RWPE2 (cell line): ENCODE measurements at places on chromosomes 12 and 14.

- no peak for DNase-seq
Observed at GRCh38 chr14:31411218-31411727, 9.1 kb downstream of the HEATR5A start.

DNA sequence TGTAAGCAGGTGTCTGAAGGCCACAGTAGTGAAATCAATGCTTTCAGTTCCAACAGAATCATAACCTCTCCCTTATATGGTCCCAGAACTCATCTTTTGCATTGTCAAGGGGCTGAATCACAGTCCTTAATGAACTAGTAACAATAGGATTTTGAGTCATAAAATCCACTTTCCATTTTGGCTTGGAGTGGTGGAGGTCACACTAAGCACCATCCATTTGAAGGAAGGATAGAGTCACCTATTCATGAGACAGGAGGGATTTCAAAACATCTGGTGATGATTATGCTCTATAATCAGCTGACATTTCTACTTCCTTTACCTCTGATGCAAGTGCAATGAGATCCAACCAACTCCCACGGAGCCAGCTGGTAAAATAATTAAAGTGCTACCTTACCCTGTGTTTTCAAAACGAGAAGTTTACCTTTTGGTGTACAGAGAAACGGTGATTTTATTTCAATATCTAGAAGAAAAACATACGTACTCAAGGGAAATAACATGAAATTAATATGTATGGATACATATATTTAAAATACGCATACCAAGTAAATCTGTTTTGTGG, 59.1 kb downstream of the TMEM132D start:
- DNase-seq, result no peak

- DNase-seq, result peak; percentile 99
Observed at GRCh38 chr12:52215587-52216031, 17.4 kb upstream of the KRT7 start.

DNA sequence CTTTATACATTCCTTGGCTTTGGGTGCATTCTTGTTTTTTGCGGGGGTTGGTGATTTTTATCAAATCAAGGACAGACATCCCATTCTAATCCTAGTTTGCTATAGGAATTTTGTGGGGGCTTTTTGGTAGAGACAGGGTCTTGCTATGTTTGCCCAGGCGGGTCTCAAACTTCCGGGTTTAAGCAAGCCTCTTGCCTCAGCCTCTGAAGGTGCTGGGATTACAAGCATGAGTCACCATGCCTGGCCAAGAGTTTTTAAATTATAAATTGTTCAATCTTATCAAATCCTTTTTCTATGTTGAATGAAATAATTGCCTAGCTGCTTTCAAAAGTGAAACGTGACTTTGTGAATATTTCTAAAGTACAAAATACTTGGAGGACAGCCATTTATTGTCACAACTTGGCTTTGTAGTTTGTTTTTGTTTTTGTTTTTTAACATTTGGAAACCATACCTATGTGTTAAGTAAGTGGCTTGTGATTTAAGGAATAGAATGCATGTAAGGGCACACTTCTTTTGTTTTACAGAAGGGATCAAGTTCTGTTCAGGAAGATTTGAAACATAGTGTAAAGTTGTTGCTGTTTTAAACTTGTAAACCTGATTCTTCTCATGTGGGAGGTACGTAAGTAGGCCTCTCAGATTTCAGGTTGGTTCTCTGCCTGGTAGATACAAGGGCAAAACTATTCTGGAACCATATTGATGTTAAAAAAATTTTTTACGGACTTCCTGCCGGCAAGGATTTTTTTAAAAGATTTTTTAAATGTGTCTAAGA, 13.4 kb downstream of the MARK3 start:
- DNase-seq, result no peak

GRCh38 chr12:120238217-120238616, 27.3 kb downstream of the PXN start:
- no peak for DNase-seq

DNA sequence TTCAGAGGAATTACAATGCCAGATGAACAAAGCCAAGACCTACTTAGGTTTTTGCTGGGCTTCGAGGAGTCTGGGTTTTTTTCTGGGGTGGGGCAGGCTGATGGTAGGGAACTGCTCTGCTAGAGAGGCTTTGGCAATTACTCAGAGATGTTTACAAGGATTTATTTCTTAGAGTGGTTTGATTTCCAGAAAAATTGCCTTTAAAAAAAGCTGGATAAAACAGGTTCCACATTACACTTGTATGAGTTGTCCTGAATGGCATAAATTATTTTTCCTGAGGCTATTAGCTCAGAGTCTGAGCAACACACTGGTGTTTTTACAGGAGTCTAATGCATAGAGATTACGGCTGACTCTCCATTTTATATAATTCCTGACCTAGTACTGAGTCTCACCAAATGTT, 118.5 kb upstream of the FRMD6 start:
- DNase-seq, result peak; percentile 86

DNA sequence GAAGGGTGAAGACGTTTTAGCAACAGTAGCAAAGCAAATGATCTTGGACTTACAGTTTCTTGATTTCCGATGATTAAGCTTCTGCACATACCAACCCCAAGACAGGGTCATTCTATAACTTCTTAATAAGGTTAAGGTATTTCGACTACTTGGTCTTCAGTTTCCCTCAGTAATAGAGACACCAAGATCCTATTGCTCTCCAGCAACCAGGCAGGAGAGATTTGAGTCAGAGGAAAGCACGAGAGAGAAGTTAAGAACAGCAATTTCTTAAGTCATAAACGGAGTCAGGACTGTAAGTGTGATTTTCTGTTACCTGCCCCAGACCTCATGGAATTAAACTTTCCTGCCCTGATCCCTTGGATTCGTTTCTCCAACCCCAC, 215.6 kb downstream of the TTC8 start:
- DNase-seq, result no peak

DNA sequence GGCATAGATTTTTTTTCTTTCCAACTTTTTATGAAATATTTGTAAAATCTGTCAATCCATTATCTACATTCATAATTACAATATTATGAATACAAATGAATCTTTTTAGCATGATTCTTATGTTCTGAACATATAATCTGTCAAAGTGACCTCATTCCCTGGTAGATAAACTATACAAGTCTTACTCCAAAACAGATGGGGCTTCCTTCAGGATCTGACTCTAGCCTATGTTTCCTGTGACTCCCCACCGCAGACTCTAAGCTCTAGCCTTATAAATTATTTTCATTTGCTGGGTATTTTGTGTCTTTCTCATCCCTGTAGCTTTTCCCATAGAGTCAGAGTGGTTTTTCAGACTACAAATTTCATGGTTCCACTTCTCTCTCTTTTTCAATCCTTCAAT, 202.1 kb upstream of the KITLG start:
- DNase-seq, result no peak

DNA sequence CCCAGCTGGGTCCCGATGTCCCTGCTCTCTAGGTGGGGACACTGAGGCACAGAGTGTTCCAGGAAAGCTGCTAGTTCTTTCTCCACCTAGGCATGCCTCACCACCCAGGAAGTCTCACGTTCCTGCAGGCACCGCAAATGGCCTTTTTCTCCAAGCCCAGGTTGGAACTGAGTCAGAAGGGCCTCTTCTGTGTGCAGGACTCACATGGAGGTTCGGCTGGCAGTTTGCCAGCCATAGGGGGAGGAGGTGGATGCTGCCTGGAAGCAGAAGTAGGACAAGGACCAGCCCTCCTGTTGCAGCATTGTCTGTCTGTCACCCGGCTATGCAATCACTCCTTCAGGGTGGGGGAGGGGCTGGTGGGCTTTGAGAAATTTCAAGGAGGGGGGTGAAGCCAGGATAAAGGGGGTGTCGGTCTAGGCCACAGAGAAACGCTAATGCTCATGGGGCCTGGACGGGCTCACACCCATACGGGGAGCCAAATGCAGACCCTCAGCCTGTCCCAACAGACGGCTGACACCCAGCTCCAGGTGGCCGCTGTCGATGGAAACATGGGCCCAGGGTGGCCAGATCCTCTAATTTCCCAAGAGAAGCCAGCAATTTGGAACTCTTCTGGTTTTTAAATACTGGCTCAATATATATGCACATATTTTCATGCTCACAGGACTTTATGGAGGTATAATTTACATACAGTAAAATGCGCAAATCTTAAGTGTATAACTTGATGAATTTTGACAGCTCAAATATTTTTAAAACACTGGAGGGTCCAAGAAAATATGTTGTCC, 120.5 kb downstream of the PHETA1 start:
- peak; percentile 71 for DNase-seq

- DNase-seq, result no peak
Observed at GRCh38 chr14:52021957-52022600, 32.7 kb downstream of the RTRAF start.

DNA sequence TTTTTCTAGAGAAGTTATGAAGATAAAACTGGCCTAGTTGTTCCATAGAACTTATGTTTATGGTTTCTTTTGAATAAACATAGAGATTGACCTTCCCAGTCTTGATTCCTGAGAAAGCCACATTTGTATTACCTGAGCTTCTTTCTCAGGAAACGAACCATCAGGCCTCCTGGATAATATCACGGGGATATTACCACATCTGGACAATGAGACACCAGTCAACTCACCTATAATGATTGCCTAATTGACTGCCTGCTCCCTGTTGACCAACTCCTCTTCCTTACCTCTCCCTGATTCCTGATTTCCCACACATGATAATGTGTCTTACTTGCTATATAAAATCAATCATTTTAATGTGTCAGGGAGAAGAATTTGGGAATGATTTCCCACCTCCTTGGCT, 822.7 kb downstream of the LRFN5 start:
- no peak for DNase-seq

GRCh38 chr12:69783365-69783764, 41.7 kb upstream of the MYRFL start:
- no peak for DNase-seq

DNA sequence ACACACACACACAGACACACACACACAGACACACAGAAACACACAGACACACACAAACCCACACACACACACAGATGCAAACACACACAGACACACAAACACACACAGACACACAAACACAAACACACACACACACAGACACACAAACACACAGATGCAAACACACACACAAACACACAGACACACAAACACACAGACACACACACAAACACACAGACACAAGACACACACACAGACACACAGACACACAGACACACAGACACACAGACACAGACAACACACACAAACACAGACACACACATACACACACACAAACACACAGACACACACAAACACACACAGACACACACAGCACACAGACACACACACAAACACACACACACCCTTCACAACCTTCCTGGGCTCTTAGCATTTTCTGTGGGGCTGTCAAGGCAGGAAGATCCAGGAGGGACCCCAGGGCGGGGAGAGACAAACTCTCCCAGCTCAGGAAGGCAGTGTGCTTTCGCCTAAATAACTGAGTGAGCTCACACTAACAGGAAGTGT, 24.2 kb upstream of the INF2 start:
- no peak for DNase-seq

DNA sequence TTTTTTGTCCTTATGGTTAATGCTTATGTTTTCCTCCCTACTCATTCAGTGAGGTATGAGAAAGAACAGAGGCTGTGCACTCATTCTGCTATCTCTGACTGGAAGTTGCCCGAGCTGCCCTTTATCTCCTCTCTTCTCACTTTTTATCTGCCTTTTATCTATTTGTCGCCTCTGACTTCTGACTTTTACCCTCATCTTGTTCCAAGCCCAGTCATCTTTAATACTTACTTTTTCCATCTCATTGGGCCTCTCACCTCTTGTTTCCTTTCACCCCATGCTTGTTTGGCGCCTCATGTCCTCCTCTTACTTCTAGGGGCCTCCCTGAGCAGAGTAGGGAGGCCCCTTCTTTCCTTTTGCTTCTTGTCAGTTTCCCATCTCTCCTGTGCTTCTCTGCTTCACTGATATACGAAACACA, 50.7 kb downstream of the DIP2B start:
- no peak for DNase-seq

DNA sequence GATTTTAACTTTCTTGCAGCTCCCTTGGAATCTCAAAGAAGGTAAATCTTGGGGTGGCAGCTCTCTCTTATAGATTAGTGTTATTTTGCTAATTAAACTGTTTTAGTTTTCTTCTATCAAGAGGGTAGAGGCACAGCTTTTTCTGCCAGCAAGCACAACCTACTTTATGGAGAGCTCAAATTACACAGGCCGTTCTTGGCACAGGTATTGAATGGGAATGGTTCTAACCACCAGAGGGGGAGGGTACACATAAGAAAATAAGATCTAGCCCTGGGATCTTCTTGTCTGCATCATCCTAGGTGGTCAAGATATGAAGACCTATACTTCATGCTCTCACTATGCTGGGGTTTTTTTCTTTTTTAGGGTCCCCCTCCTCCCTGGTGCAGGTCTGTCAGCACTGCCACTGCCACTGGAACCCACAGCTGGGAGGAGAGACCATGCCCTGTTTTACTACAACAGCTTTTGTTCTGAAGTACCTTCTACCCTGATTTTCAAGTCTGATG, 48.6 kb upstream of the STAC3 start:
- no peak for DNase-seq

- DNase-seq, result no peak
Observed at GRCh38 chr12:101876322-101876860, 989 bp upstream of the DRAM1 start.

DNA sequence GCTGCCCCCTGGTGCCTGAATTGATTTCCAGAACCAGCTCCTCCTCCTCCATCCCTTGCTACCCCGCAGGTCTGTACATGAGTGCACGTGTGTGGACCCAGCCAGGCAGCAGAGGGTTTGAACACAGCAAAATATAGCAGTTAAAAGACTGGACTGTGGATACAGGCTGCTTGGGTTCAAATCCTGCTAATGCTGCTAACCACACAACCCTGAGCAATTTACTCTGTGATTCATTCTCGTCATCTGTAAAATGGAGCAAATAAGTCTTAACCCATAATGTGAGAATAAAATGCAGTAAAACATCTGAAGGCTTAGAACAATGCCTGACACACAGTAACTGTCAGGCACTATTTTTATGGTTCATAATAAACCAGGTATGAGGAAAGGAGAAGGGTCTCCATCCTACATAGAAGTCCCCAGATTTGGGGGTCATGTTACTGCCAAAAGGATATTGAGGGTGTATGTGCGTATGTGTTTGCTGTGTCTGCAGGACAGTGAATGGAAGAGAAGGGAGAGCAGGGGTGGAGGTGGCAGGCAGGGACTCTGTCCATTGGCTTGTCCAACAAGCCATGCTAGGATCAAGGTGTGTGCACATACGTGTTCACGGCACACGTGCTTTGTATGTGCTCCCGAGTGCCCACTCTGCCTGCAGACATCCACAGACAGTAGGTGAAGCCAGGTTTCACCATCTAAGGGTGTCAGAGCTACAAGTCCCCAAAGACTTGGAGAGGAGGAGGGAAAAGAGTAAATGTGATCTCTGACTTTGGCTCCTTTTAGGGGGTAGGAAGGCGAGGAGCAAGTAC, 1.5 kb upstream of the STAT6 start:
- DNase-seq, result no peak
